8988T (cell line): ENCODE measurements at places on chromosomes 7 and 10.

- DNase-seq, result no peak
Observed at GRCh38 chr10:8069627-8070026, 15.1 kb downstream of the GATA3 start.

DNA sequence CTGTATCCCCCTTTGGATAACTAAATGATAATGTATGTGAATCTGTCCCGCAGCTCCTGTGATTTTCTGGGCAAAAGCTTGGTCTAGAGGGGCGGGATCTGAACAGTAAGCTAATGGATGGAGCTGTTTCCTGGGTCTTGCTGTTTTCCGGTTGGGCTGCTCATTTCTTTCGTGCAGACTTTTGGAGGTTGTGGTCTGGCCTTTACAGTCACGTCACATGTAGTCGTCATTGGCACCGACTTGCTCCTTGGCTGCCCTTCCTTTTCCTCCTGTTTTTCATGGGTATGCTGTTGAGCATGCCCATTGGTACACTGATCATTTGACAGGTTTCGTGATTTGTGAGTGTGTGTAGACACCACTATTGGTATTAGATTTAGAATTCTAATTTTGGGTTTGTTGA, 2.0 kb downstream of the FBH1 start:
- DNase-seq, result peak; percentile 40

DNA sequence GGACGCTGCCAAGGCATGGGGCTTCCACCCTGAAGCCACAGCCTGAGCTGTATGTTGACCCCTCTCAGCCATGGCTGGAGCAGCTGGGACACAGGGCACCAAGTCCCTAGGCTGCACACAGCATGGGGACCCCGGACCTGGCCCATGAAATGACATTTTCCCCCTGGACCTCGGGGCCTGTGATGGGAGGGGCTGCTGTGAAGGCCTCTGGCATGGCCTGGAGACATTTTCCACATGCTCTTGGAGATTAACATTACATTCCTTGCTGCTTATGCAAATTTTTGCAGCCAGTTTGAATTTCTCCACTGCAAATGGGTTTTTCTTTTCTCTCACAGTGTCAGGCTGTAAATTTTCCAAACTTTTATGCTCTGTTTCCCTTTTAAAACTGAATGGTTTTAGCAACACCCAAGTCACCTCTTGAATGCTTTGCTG, 463.6 kb downstream of the ZWINT start:
- no peak for DNase-seq

GRCh38 chr10:17233286-17233991, 5.4 kb downstream of the VIM start:
- no peak for DNase-seq

GRCh38 chr7:143205560-143206293, 16.1 kb upstream of the TAS2R40 start:
- no peak for DNase-seq

- no peak for DNase-seq
Observed at GRCh38 chr10:60570896-60571295, 181.2 kb upstream of the ANK3 start.

DNA sequence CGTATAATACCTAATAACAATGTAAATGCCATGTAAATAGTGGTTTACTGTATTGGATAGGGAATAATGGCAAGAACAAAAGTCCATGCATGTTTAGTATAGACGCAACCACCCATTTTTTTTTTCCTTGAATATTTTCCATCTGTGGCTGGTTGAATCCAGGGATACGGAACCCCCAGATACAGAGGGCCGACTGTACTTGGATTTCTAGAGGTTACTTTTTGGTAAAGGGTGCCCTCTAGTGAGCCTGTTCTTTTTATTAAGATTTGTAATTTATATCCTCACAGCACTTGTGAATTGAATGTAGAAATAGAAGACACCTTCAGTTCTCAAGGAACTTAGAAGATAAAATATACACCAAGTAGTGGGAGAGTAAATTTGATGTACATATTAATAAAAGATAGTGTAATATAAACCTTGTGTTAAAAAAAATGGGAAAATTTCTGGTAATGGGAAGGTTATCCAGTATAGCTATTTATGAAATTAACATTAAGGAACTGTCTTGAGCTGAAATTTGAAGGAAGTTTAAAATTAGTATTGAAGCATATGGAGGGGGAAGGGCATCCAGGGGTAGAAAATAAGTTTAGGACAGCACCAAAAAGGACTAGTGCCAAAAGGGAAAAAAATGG, 32.0 kb downstream of the EXOC6 start:
- no peak for DNase-seq

DNA sequence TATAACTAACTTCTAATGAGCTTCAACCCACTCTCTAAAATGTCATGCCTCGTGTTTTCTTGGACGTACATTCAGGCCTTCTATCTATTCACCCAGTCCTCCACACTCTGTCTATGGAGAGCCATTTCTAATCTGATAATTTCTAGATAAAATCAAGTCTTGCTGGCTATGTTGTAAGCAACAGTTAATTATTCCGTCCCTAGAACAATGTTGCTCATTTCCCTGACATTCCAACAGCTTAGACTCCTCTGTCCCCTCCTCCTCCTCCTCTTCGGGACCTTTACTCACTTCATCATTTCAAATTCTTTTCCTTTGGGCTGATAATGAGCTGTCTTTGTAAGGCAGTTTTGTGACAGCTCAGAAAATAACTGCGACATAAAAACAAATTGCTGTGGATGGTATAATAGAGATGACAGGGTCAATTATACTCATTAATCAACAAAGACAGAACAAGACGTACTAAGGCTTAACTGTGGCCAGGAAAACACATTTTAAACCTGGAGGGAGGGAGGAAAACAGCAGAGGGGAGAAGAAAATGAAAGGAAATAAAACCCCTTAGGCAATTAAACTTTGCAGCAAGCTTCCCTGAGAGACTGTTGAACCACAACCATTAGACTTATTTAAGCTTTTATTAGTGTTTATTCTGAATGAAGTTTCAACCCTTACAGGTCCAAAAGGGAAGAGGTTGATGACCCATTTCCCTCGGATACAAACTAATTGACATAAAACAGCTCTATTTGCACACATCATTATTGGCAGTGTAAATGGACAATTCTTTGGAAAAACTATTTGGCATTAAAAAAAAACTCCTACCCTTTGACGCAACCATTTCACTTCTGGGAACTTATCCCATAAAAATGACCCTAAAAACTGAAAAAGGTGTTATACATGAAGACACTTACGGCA, 179.1 kb downstream of the SFMBT2 start:
- DNase-seq, result no peak

GRCh38 chr10:78654047-78654590, 414.6 kb upstream of the ZMIZ1 start:
- no peak for DNase-seq

GRCh38 chr7:36894190-36894589, 169.9 kb upstream of the AOAH start:
- no peak for DNase-seq

GRCh38 chr10:70771311-70772194, 13.6 kb downstream of the TBATA start:
- no peak for DNase-seq

- DNase-seq, result no peak
Observed at GRCh38 chr7:6257675-6258074, 14.7 kb downstream of the CYTH3 start.

DNA sequence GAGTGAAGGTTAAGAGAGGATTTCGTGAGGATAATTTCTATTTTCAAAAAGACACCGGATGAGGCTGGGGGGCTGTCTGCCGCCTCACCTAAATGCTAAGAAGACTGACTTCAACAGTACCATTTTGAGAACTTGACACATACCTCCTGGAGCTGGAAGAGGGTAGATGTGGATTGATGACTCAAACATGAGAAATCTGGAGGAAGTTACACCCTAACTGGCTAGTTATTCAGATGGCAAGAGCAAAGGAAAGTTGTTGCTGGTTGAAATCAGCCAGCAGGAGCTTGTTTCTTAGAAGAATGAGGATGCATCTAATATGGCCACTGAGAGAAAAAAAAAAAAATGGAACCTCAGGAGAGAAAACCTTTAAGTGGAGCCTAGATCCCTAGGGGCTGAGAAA, 76.2 kb upstream of the KIAA1217 start:
- no peak for DNase-seq

DNA sequence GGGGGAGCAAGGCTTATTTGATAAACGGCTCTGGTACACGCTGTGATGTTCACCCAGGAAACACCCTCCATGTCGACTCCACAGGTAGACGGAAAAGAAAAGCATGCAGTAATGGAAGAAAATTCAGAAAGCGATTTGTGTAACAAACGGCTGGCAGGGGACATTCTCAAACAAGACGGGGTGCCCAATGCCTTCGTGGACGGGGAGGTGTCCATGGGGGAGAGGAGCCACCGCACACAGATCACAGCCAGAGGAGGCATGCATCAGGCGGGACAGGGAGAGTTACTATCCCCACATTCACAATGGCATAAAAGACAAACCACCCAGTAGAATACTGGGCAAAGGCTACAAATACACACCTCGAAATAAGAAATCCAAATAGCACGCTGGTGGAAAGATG, 20.1 kb downstream of the CNPY1 start:
- no peak for DNase-seq

- no peak for DNase-seq
Observed at GRCh38 chr10:10786109-10787090, 231.3 kb upstream of the CELF2 start.

DNA sequence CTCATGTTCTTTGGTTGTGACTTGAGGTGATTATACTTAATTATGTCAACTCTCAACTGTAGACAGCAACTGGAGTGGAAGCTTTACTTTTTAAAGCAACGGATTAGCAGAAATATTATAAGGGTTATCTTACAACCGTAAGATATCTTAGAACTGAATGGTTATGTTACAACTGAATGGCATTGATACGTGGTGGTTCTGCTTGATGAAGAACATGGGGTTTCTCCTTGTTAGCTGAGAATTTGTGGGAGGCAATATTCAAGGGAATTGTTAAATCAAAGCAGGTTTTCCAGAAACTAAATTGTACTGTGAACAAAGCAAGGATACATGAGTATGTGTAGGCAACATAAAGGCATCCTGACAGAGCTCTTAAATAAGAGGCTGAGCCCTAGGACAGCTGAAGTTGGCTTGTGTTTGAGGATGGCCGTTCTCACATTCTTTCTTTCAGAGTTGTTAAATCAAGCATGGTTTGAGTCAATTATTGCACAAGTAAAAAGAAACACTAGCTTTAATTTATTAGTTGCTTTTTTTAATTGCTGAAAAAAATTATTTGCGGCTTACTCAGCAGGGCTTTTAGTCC, 350.0 kb downstream of the PLXDC2 start:
- no peak for DNase-seq

DNA sequence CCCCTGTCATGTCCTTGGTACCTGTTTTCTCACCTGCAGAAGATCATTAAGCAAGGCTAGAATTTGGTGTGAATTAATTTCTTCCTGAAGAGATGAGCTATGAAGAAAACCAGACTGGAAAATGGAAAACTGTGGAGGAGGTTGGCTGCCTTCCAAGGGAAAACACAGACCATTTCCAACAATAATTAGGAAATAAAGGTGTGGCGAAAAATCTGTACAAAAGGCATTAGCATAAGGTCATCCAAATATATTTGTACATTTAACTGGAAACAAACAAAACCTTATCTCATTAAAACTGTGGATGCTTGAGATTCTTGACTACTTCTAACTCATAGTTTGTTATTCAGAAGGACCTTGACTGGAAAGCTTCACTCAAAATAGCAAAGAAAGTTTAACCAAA, 1.7 kb downstream of the STN1 start:
- no peak for DNase-seq

GRCh38 chr10:22473459-22473858, 128.2 kb downstream of the SPAG6 start:
- no peak for DNase-seq

GRCh38 chr7:73461782-73462285, 28.3 kb downstream of the FZD9 start:
- no peak for DNase-seq

- DNase-seq, result no peak
Observed at GRCh38 chr10:110423650-110424049, 74.1 kb upstream of the DUSP5 start.

GRCh38 chr7:92413550-92413949, 33.7 kb upstream of the GATAD1 start:
- DNase-seq, result no peak

GRCh38 chr10:73965890-73966768, 31.8 kb upstream of the VCL start:
- DNase-seq, result peak; percentile 37

GRCh38 chr10:88901984-88902789, 22.1 kb downstream of the STAMBPL1 start:
- DNase-seq, result no peak

- DNase-seq, result no peak
Observed at GRCh38 chr10:83909001-83909400, 230.3 kb upstream of the GHITM start.

GRCh38 chr10:5641501-5641900, 24.9 kb downstream of the ASB13 start:
- DNase-seq, result no peak

DNA sequence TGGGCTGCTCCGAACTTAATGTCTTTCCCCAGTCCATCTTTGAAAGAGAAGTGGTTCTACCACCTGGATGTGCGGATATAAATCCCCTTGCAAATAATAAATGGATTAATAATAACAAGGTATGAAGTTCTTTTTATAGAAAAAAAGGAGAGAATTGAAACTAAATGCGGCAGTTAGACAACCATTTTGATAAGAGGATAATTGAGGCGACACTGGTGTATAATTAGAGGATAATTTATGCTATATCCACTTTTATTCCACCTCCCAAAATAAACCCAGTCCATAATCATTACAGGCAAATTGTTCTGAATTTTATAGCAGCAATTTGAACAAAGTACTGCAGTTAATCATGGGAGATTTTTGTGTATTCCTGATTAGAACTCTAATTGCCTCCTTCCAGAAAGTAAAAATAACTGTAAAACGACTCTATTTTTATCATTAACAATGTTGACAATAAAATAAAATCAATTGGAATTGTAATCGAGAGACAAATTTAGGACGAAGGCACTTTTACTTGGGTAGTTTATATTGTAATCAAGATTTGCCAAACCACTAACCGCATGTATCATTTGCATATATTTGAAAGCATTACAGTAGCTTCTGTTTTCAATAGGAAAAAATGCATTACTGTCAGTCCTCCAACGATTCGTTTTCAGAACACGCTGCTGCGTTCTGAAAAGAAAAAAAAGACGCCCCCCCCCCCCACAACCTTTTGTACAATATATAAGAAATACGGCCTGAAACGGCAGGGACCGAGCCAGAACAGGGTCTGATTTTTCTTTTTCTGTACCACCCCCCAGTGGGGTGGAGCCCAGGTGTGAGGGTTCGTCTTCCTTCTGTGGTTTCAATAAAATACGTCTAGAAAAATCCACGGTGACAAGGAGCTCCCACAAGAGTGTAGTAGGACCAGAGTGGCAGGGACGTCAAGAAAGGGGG, 838 bp upstream of the DLX6 start:
- peak; percentile 6 for DNase-seq
